Natural killer cell (primary cell): ENCODE measurements at places on chromosomes 1 and 21. TPM values are rescaled to one million over a fixed set of nuclear protein-coding genes. Genes with fewer than 3 reads are reported as not detected.

The CTTNBP2NL gene
- 0.15 TPM for total RNA-seq

The AXDND1 gene
- total RNA-seq: 2.0 TPM

The OVAAL gene
- total RNA-seq: not detected

The CRNN gene
- total RNA-seq: not detected

The CR1 gene
- total RNA-seq: 2.6 TPM

The MORN1 gene
- total RNA-seq: 8.0 TPM

The CHIA gene
- total RNA-seq: not detected

The MAP3K7CL gene
- 16.3 TPM for total RNA-seq

The NFIA gene
- total RNA-seq: 3.5 TPM

GRCh38 chr1:23624440-23624839 lies 65.1 kb upstream of the ID3 start:
- H3K36me3 ChIP-seq: no peaks in the 10 kb centered on the region
- H3K4me1 ChIP-seq: peaks cover 18% of the 10 kb centered on the region
- H3K27ac ChIP-seq: no peak overlapping the region

- no peaks in the 10 kb centered on the region for H3K27me3 ChIP-seq
- H3K27ac ChIP-seq: no peak overlapping the region
- no peaks in the 10 kb centered on the region for H3K4me1 ChIP-seq
- no peaks in the 10 kb centered on the region for H3K36me3 ChIP-seq
Measured at GRCh38 chr21:17441370-17441769, 71.5 kb upstream of the CXADR start.

DNA sequence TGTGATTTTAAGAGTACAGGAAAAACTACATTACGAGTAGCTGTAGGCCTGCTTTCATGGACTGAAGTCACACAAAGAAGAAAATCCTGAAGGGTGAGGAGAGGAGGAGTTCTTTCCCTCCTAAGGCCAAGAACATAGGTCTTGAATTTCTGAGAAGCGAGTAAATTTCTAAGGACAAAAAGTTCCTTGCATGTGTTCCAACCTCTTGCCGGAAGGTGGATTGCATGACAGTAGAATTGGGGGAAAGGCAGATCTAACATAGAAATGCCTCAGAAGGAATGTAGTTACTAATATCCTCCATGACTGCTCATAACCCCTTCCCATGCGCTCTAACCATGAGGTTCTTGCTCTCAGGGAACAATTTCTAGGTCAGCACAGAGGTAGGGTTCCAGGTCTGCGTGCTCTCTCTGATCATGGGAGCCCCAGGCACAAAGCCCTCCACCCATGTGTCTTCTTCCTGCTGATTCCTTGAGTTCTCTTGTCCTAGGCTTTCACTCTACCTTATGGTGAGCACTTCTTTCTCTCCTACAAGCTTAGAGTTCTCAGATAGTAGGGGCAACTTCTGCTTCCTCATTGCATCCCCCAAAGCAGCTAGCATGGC lies 13.7 kb downstream of the CD2 start:
- H3K36me3 ChIP-seq: peaks cover 59% of the 10 kb centered on the region
- peak overlapping the region; percentile 75 for H3K27ac ChIP-seq
- DNase-seq: no peak
- H3K4me1 ChIP-seq: peaks cover 86% of the 10 kb centered on the region

DNA sequence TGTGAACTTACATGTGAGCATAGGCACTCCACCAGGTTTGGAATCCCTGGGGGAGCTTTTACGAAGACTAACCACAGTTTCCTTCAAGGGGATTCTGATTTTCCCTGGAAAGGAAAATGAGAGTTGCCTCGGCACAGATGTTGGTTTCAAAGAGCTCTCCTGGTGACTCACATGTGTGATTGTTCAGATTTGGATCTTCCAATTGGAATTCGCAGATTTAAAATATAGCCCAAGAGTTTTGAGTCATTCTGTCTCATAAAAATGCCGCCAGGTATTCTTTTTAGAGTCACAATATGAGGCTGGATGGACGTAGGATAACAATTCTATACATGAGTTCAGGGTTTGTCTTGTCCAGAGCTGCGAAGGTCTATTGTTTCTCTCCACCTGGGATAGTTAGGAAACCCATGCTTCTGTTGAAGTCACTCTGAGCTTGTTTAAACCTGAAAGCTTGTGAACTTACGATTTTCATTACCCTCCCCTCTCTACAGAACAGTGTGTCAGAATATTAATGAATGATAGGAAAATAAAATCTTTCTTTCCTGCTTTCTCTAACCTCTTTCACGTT lies 64.9 kb downstream of the TGFB2 start:
- H3K36me3 ChIP-seq: no peaks in the 10 kb centered on the region
- H3K4me1 ChIP-seq: no peaks in the 10 kb centered on the region
- H3K4me3 ChIP-seq: no peak overlapping the region
- no peaks in the 10 kb centered on the region for H3K27me3 ChIP-seq
- no peak overlapping the region for H3K27ac ChIP-seq
- no peak for DNase-seq

GRCh38 chr1:152188673-152189591 lies 29.9 kb upstream of the RPTN start:
- H3K27me3 ChIP-seq: no peaks in the 10 kb centered on the region
- H3K27ac ChIP-seq: peak overlapping the region; percentile 17
- peak; percentile 75 for DNase-seq
- peaks cover 15% of the 10 kb centered on the region for H3K4me1 ChIP-seq

DNA sequence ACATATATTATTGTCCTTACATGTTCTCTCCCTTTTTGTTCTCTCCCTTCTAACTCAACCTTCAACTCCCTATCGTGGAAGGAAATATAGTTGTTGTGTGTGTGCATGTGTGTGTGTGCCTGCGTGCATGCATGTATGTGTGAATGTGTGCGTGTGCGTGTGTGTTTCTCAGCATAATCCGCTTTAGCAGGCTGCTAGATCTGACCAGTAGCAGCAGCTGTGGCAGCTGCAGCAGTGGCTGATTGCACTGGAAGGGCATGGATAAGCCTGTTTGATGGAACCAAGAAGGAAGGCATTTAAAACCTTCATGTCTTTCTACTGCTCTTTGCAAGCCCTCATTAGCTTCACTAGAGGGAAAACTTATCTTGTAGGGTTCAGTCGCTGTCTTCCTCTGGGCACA lies 65.6 kb upstream of the IRF2BP2 start:
- H3K36me3 ChIP-seq: no peaks in the 10 kb centered on the region
- H3K4me3 ChIP-seq: no peak overlapping the region
- no peak overlapping the region for H3K27ac ChIP-seq
- H3K27me3 ChIP-seq: no peaks in the 10 kb centered on the region

GRCh38 chr1:203090421-203091198 lies 4.8 kb upstream of the MYOG start:
- H3K36me3 ChIP-seq: no peaks in the 10 kb centered on the region
- no peak overlapping the region for H3K27ac ChIP-seq

- H3K27me3 ChIP-seq: no peaks in the 10 kb centered on the region
- peaks cover 6% of the 10 kb centered on the region for H3K4me1 ChIP-seq
- no peak overlapping the region for H3K27ac ChIP-seq
- no peak for DNase-seq
- no peak overlapping the region for H3K4me3 ChIP-seq
Measured at GRCh38 chr21:41378849-41379248, 17.0 kb downstream of the MX2 start.

DNA sequence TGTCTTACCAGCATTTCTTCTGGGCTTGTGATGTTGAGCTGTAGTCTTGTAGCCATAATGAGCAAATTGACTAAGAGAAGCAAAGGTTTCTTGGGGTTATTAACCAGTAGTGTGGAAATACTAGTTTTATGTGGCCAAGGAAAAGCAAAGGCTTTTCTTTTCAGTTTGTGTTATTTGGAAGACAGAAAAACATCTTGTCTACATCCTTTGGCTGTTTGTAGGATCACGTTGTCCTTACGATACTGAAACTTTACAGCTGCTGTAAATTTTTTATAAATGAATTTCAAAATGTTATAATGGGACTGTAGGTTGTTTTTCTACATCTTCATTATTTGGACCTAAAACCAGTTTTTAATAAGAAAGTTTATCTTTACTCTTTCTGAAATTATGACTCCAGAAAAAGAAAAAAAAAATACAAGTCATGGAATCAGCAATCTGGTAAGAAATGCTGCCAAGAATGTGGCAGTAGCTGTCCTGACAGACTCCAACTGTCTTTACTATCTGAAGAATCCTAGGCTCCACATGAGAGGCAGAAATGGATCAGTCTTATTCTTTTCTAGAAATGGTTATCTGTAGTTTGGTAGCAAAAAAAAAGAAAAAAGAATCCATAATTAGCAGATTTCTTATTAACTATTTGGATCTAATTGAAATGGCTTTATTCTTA lies 41.6 kb upstream of the QSOX1 start:
- H3K27me3 ChIP-seq: no peaks in the 10 kb centered on the region
- no peak overlapping the region for H3K27ac ChIP-seq
- H3K36me3 ChIP-seq: peaks cover 29% of the 10 kb centered on the region
- no peak overlapping the region for H3K4me3 ChIP-seq
- H3K4me1 ChIP-seq: no peaks in the 10 kb centered on the region
- DNase-seq: no peak

GRCh38 chr1:101235216-101235695 lies 1.6 kb upstream of the S1PR1 start:
- peak; percentile 77 for DNase-seq
- peaks cover 15% of the 10 kb centered on the region for H3K36me3 ChIP-seq
- H3K4me1 ChIP-seq: peaks cover 31% of the 10 kb centered on the region
- peak overlapping the region; percentile 77 for H3K27ac ChIP-seq
- H3K27me3 ChIP-seq: no peaks in the 10 kb centered on the region

GRCh38 chr1:167668108-167668507 lies 38.1 kb downstream of the RCSD1 start:
- H3K4me3 ChIP-seq: no peak overlapping the region
- H3K4me1 ChIP-seq: peaks cover 66% of the 10 kb centered on the region
- H3K27ac ChIP-seq: no peak overlapping the region
- H3K36me3 ChIP-seq: peaks cover 53% of the 10 kb centered on the region

DNA sequence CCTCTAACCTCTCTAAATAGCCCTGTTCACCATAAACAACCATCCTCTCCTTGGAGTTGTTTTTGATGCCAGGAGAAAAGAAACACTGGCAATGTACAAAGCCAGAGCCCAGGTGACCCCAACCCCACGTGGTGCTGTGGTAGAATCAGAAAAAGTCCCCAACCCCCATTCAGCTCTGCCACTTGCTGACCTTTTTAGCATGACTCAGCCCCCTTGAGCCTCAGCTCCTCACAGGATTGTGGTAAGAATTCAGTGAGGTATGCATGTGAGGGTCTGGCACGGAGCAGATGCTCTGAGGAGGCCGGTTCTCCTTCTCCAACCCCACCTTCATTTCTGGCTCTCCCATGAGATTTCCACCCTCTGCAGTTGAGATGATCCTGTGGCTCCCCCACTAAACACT lies 11.1 kb upstream of the CHI3L1 start:
- H3K4me3 ChIP-seq: no peak overlapping the region
- H3K36me3 ChIP-seq: no peaks in the 10 kb centered on the region
- no peak overlapping the region for H3K27ac ChIP-seq
- H3K27me3 ChIP-seq: no peaks in the 10 kb centered on the region

DNA sequence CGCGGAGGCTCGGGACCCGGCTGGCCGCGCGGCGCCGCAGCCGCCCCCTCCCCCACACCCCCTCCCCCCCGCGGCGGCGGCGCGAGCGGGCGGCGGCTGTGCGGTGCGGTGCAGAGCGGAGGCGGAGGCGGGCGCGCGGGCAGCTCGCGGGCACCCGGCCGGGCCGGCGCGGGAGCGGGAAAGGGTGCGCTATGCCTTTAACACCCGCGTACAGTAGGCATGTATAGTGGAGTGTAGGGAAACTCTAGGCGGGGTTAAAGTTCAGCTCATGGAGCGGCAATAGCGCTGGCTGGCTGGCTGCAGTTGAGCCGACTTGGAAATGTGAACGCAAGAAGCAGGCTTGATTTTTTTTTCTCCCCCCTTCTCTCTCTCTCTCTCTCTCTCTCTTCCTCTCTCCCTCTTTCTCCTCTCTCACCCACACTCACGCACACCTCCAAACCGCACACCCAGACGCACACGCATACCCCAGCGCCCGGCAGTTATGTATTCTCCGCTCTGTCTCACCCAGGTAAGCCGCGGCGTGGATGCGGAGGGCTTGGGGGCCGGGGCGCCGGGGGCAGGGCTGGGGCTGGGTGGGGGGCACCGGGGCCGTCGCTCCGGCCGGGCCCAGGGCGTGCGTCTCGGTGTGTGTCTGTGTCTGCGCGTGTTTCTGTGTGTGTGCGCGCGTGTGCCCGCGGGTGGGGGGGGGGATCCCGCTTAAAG lies at the start of gene NFIA:
NFIA (plus strand) TSS at position 251 of the 702 bp plus-strand sequence.
- no peak within 1 kb of the TSS for H3K27ac ChIP-seq
- H3K27me3 ChIP-seq: peaks cover 11% of the 10 kb centered on the region
- no peaks in the 10 kb centered on the region for H3K36me3 ChIP-seq
- peak; percentile 20 for DNase-seq
- peak within 1 kb of the TSS; percentile 72 for H3K4me3 ChIP-seq

- H3K4me1 ChIP-seq: peaks cover 21% of the 10 kb centered on the region
- H3K27ac ChIP-seq: no peak overlapping the region
- H3K27me3 ChIP-seq: peaks cover 6% of the 10 kb centered on the region
- DNase-seq: no peak
Measured at GRCh38 chr1:201737352-201738060, 91.5 kb upstream of the IPO9 start.

DNA sequence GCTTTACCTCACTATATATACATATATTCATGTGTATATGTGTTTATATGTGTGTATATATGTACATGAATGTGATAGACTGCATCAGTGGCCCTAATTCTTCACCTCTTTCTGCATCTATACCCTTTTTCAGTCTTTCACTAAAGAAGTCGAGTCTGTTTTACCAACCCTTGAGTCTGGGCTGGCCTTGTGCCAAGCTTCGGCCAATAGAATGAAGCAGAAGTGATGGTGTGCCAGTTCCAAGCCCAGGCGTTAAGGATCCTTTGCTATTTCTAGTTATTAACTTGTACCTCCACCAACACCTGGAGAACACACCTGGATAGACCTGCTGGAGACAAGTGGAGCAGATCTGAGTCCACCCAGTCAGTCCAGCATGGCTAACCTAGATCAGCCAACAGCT lies 61.6 kb upstream of the PPM1J start:
- H3K4me3 ChIP-seq: no peak overlapping the region
- no peaks in the 10 kb centered on the region for H3K36me3 ChIP-seq
- H3K27ac ChIP-seq: no peak overlapping the region
- H3K27me3 ChIP-seq: peaks cover 3% of the 10 kb centered on the region
- no peak for DNase-seq

GRCh38 chr1:155983191-155984024 lies 5.1 kb upstream of the ARHGEF2 start:
- H3K36me3 ChIP-seq: peaks cover 4% of the 10 kb centered on the region
- no peak overlapping the region for H3K4me3 ChIP-seq
- peak overlapping the region; percentile 39 for H3K27ac ChIP-seq
- H3K4me1 ChIP-seq: peaks cover 49% of the 10 kb centered on the region

GRCh38 chr1:229514578-229515275 lies 6.6 kb upstream of the NUP133 start:
- H3K27ac ChIP-seq: no peak overlapping the region
- no peak overlapping the region for H3K4me3 ChIP-seq
- peaks cover 8% of the 10 kb centered on the region for H3K36me3 ChIP-seq
- DNase-seq: peak; percentile 30
- H3K4me1 ChIP-seq: peaks cover 3% of the 10 kb centered on the region

GRCh38 chr1:221765527-221765926 lies 23.6 kb upstream of the DUSP10 start:
- no peak overlapping the region for H3K4me3 ChIP-seq
- H3K27me3 ChIP-seq: no peaks in the 10 kb centered on the region
- no peaks in the 10 kb centered on the region for H3K36me3 ChIP-seq
- H3K27ac ChIP-seq: no peak overlapping the region

GRCh38 chr1:229221106-229222019 lies 49.5 kb upstream of the RAB4A start:
- peaks cover 2% of the 10 kb centered on the region for H3K4me1 ChIP-seq
- no peaks in the 10 kb centered on the region for H3K27me3 ChIP-seq
- H3K27ac ChIP-seq: no peak overlapping the region
- H3K4me3 ChIP-seq: no peak overlapping the region
